Ovary (tissue), 10 donors: ENCODE measurements at places on chromosomes 6 and 20. TPM values are rescaled to one million over a fixed set of nuclear protein-coding genes. Genes with fewer than 3 reads are reported as not detected.

Gene ENPP4
- total RNA-seq, result 3.1 TPM

Gene GJE1
- total RNA-seq, result not detected

Gene TMEM74B
- total RNA-seq, result 0.33 TPM

Gene GPX5
- total RNA-seq, result not detected

Gene CAGE1
- not detected for total RNA-seq

Gene MYL9
- total RNA-seq, result 1,408 TPM
